Stimulated activated CD4-positive, alpha-beta T cell treated with anti-CD3 and anti-CD28 coated beads, Interleukin-12 subunit alpha, Interleukin-12 subunit beta, amount 100 ng/mL, for 4 hours (primary cell): ENCODE measurements at places on chromosomes 5 and 9.

DNA sequence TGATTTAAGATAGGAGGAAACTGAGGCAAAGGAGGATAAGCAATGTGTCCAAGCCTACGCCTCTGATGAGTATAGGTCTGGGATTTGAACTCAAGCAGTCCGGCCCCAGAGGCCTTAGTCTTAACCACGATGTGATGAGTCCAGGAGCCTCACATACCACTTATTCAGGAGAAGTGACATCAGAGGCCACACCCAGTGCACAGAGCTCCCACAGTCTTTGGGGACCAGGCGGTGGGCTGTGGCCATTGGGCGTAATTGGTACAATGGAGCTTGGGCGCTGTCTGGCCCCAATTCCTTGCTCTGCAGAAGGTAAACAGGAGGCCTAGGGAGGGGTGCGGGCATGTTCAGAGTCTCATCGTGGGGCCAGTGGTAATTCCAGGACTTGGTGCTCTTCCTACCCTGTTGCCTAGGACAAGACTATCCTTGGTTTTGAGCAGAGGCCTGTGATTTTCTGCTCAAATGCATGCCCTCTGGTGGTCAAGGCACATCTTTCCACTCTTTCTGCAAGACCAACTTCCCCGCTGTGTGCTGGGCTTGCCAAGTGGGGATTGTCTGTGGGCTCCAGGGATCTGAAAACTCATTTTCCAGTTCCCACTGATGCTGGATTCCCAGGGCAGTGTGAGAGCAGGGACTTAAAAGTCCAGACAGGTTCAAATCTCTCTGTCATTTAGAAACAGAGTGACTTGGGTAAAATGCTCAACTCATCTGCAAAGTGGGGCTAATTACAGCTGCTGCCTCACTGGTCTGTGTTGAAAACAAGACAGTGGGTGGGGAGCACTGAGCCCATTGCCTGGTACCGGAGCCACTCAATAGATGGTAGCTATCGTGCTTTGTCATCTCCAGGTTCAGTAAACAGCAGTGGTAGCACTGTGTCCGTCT, 15.8 kb downstream of the NDST1 start:
- DNase-seq: no peak

DNA sequence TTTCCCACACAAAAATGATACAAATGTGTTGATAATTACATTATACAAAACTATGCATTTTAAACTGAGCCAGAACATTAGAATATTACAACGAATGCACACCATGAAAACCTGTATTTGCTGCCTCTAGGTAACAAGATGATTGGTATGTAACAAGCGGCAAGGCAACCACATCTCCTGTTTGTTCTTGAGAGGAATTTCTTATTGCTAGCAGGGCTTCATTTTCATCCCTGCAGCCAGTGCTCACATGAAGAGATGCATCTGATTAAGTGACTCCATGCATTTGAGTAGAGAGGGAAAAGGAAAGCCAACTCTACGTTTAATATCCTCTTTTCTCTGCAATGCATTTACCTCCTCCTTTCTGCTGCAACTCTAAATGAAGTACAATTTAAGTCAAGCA, 36.6 kb downstream of the FRMD3 start:
- no peak for DNase-seq

DNA sequence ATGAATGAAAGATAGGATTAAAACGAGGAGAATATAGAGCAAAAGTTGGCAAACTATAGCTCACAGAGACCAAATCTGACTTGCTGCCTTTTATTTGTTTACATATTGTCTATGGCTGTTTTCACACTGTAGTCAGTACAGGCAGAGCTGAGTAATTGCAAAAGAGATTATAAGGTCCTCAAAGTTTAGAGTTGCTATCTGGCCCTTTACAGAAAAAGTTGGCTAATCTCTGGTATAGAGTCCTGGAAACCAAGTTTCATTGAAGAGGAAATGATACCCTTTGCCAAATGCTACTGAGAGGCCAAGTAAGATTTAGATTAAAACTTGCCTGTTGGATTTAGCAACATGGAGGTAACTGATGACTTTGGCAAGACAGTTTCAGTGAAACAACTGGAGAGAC, 36.0 kb downstream of the LYRM7 start:
- no peak for DNase-seq

GRCh38 chr9:87857141-87857947, 25.3 kb upstream of the SPATA31E1 start:
- DNase-seq: no peak

GRCh38 chr9:108463932-108464606, 391.7 kb downstream of the ACTL7B start:
- DNase-seq: no peak

DNA sequence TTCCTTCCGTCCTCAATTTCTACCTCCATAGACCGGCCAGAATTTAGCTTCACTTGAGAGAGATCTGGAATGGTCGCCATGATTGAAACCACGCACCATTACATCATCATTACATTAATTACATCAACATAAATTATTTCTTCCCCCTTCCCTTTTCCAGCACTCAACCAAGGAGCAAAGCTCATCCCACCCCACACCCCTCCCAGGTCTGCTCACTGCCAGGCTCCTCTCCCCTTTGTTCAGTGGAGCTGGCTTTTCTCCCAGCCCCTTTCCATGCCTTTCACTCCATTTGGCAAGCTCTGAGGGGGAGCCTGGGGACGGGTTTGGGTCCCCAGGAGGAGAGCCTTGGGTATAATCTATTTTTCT, 8.4 kb downstream of the RACK1 start:
- no peak for DNase-seq

GRCh38 chr5:60229691-60230185, 336.2 kb upstream of the PDE4D start:
- no peak for DNase-seq

- no peak for DNase-seq
These were observed 48.5 kb upstream of the ANKH start for GRCh38 chr5:14920121-14920520.

GRCh38 chr5:101969742-101970141, 326.3 kb downstream of the SLCO4C1 start:
- DNase-seq: no peak

DNA sequence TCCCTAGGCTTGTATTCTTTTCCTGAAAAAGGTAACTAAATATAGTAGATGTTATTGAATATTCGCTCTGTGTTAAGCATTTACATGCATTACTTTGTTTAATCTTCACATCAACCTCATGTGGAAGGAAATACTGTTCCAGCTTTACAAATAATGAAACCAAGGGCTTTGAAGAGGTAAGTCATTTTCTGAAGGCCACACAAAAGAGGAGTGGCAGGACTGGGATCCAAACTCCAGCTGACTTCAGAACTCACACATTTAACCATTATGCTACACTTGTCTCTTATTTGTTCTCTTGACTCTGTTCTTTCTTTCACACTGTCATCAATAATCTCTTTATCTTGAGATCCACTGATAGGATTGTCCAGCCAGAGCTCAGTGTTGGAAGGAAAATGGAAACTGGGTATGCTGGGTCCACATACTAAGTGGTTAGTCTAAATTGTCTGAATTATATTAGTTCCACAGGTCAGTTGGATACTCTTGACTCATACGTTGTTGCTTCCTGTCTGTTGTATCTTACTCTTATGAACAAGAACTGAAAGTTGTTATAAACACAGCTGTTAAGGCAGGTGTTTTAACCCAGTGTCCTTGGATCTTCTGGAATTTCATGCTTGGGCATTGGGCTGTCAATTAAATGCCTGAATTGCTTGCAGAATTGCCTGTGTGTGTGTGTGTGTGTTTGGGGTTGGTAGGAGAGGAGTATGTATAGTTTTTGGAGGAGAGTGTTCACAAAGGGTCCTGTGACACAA, 65.6 kb downstream of the TLE4 start:
- no peak for DNase-seq

- peak; percentile 93 for DNase-seq
These were observed at the start of gene UBE2R2 for GRCh38 chr9:33816327-33817252. Gene UBE2R2, plus strand, starts transcription at chr9:33817160. Its CDS starts 598 bp downstream, at chr9:33817758.

- no peak for DNase-seq
These were observed 710.5 kb downstream of the TLR4 start for GRCh38 chr9:118414676-118415075.

- DNase-seq: no peak
These were observed 14.2 kb downstream of the RFX3 start for GRCh38 chr9:3511551-3511950.

DNA sequence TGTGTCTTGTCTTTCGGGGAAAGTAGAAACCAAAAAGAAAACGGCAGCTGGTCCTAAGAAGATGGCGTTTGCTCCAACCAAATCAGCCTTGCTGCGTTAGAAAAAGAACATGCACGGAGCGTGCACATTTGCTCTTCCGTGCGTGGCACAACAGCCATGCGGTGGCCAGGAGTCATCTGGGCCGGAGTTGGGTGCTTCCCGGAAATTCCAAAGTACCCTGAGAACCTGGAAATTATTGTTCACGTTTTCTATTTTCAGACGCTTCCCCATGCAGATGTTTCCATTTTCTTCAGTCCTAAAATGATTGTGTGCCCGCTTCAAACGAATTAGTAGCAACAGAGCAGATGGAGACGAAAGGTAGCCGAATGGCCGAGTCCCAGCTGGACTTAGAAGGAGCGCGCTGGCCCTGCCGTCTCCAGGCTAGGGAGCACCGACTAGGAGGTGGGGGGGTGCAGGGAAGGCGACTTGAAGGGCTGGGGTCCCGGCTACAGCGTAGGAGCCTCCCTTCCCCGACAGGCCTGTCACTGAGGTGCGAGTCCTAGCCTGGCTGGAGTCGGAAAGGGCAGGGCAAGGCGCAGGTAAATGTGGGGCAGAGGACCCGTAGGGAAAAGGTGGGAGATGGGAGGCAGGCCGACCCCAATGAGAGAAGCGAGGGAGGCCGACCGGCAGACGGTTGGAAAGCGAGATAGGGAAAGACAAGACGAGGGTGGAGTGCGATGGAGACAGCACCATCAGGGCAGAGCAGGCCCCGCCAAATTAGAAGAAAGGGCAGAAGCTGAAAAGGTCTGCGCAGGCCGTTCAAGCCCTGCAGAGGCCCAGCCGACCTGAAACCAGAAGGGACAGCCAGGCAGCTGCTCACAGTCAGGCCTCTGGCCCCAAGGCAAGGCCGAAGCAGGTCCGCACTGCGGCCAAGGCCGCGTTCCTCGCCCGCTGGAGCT, 1.4 kb downstream of the BARX1 start:
- DNase-seq: no peak

GRCh38 chr9:90961375-90961774, 159.8 kb downstream of the SYK start:
- DNase-seq: no peak

DNA sequence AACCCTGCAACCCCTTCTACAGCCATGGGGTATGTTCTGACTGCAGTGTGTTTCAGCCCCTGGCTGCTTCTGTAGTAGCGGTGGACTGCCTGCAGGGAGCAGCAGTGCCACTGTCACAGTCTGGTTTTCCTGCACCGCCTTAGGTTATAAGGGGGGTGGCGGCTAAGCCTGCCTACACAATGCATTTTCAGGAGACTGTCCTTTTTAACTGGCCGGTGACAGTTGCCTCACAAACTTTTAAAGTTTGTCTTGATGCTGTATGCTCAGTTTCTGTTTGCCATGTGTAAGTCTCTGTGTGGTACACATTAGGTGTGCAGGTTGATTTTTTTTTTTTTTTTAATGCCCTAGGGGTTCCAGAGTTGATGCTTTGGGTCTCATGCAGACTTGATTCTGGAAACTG, 53.0 kb downstream of the NUP214 start:
- DNase-seq: peak; percentile 69

DNA sequence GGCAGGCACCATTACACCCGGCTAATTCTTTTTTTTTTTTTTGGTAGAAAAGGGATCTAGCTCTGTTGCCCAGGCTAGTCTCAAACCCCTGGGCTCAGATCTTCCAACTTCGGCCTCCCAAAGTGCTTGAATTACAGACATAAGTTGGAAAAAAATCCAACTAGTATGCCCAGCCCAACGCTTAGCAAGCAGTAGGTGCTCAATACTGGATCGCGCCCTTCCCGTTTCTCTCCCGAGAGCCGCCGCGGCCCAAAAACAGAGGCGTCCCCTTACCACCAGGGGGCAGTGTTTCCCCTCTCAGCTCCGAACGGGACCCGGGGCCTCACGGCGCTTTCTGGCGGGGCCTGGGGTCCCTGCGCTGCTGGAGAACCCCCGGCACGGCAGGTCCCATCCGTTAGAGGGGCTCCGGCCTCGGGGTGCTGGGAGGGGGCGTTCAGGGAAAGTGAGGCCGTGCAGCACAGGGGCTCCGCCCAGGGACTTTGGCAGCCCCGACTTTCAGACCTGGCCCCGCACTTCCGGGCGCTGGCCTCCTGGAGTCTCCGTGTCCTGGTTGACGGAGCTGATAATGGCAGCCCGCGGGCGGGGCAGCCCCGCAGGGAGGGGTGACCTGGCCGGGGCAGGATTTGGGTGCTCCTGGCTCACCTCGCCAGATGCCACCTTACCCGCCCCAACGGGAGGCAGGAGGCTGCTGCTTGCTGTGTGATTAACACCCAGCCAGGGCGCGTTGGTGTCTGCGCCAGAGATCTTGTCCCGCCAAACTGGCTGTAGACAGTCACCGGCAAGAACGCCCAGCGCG, 15.2 kb downstream of the PTGES start:
- peak; percentile 86 for DNase-seq

GRCh38 chr9:131960851-131961495, 118.7 kb downstream of the MED27 start:
- DNase-seq: no peak

- no peak for DNase-seq
These were observed 87.9 kb upstream of the SLC24A2 start for GRCh38 chr9:19876569-19877316.
